MG63 (cell line): ENCODE measurements at places on chromosomes 16 and 17.

DNA sequence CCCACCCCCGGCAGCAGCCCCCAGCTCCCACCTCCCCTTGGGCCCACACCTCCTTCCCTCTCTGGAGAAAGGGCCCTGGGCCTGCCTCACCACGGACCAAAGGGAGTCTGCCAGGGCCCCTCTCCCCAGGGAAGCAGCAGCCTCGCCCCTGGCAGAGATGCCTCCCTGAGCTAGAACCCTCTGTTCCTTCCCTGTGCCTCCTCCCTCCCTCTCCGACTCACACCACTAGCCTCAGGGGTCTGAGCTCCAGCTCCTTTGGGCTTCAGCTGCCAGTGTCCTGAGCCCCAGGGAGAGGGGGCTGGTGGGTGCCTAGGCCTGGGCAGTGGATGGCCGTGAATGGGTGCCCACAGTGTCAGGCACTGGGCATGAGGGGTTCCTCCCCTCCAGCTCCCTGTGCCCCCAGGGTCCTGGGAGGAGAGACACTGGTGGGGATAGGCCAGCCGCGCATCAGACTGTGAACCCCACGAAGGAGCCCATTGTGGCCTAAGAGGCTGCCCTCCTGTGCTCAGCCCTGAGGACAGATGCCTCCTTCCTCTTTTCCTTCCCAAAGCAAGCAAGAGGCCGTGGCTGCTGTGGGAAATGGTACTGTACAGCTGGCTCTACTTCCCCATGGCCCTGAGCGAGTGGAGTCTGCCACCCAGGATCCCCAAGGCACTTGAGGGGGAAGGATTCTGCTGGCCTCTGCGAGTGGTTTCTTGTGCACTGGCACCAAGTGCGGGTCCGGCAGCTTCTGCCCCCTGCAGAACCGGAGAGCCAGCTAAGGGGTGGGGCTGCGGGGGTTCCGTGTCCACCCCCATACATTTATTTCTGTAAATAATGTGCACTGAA, 20.7 kb downstream of the MMP15 start:
- DNase-seq: no peak

DNA sequence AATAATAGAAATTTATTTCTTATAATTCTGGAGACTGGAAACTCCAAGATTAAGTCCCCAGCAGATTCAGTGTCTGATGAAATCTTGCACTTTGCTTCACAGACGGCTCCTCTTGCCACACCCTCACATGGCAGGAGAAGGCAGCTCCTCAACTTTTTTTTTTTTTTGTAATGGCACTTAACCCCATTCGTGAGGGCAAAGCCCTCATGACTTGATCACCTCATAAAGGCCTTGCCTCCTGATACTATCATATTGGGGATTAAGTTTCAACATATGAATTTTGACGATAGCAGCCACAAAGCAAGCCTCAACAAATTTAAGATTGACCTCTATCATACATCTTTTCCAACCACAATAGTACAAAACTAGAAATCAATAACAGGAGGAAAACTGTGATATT, 42.3 kb upstream of the CDYL2 start:
- no peak for DNase-seq

- no peak for DNase-seq
Measured at GRCh38 chr16:71276589-71277334, 12.4 kb downstream of the CMTR2 start.

- DNase-seq: no peak
Measured at GRCh38 chr17:21077281-21077680, 34.5 kb upstream of the USP22 start.

DNA sequence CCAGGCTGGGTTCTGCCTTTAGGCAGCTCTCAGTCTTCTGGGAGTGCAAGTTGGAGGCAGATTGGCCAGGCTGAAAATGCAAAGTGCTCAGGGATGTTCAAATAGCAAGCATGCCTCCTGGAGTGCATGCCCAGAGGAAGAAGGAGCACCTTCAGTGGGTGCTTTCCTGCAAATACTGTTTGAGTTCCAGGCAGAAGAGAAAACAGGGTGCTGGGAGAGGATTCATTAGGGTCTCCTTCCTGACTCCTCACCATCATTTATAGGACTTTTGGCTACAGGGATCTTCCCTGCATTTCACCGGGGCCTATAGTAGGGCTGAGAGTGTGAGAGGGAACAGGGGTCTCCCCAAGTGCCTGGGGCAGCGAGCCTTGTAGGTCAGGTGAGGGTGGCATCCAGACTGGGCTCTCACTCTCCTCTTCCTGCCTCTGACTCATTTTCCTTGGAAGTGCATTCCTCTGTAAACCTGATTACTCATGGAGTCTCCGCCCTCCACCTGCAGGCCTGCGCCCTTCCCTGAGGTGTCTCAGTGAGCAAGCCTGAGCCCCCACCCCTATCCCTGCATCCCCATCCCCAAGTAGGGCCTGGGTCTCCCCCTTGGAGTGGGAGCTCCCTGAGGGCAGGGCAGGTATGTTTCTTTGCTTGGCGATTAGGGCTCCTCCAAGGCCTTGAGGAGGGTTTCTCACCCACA, 17.1 kb upstream of the TNS4 start:
- DNase-seq: peak; percentile 28

- no peak for DNase-seq
Measured at GRCh38 chr17:75308732-75309629, 19.7 kb upstream of the SLC25A19 start.

DNA sequence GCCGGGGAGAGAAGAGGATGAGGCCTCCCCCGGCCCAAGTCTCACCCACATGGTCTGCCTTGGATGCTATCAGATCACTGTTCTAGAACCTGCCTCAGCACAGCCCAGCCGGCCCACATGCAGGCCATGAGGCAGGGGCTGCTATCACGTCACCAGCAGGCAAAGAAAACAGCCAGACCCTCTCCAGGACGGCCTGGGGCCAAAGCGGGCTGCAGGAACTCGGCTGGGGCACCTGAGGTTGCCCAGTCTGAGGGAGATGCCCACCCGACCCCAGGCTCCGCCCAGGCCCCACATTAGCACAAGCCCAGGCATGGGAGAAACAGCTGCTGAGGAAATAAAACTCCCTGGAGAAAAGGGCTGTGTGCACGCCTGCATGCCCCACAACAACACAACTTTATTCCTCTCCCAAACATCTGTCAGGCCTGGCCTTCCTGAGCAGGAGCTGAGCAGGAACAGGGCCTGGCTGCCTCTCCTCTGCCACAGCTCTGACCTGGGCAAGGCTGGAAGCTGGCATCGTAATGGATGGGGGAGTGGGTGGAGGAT, 6.7 kb upstream of the SMIM5 start:
- DNase-seq: no peak

- DNase-seq: no peak
Measured at GRCh38 chr16:81224824-81225223, 13.7 kb upstream of the BCO1 start.

GRCh38 chr17:32795339-32795979, 81.5 kb downstream of the MYO1D start:
- no peak for DNase-seq

GRCh38 chr17:43888548-43888947, 18.8 kb downstream of the MPP2 start:
- no peak for DNase-seq

DNA sequence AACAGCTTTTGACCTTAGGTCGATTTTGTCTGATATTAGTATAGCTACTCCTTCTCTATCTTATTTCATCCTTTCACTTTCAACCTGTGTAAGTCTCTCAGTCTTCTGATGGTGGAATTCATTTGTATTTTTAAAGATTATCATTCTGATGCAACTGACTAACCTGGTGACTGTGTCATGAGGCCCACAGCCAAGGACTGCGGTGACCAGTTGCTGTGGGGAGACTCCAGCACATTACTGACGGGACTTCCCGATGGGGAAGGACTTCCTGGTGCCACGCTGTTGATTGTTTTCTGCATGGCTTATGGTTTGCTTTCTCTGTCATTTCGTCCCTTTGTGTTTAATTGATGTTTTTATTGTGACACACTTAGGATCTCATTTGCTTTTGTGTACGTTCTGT, 34.2 kb downstream of the RMI2 start:
- peak; percentile 75 for DNase-seq

DNA sequence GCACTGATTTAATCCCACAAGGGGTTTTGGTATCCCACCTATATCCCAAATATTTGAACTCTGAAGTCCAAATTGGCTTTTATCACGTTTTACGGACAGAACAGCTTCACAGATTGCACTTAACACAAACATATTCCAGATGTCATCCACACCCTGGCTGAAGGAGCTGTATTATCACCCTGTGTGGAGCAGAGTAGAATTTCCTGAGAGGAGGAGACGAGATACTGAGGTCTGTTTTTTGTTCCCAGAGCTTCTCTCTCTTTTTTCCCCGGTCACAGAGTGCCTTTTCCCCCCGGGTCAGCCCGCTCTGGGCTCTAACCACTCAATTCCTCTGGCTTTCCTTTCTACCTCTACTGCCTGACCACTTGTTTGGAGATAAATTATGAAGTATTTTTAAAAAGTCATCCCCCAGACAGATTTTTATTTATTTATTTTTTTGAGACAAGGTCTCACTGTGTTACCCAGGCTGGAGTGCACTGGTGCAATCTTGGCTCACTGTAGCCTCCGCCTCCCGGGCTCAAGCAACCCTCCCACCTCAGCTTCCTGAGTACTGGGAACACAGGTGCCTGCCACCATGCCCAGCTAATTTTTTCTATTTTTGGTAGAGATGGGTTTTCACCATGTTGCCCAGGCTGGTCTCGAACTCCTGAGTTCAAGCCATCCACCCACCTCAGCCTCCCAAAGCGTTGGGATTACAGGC, 30.7 kb downstream of the DNAH2 start:
- DNase-seq: no peak

DNA sequence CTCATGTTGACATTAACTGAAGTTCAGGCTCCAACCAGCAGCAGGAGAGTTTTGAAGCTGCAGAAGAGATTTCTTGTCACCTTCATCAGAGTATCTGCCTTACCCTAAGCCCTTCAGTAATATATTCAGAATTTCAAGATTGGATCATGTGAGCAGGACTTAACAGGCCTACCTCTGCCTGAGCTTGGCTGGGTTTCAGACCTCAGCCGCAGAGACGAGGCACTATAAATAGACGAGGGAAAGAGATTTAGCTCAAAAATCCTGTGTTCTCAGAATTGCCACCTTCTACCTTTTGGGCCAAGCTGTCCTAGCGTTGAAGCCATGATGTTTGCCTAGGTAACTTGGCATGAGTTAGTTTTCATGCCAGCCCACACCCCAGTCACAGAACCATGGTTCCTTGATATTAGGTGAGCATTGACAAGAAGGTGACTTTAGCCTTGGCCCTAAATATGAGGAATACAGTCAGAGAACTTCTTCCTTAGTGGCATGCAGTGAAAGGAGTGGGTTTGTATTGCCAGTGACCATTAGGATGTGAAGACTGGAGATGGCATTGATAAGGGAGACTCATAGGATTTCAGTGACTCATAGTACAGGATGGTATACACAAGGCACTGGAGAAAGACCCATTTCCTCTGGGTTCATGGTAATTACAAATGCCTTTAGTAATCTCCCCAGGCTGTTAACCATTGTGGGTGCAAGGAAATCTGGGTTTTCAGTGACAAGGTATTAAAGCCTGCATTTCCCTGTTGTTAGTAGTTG, 224.3 kb downstream of the MSI2 start:
- DNase-seq: no peak

DNA sequence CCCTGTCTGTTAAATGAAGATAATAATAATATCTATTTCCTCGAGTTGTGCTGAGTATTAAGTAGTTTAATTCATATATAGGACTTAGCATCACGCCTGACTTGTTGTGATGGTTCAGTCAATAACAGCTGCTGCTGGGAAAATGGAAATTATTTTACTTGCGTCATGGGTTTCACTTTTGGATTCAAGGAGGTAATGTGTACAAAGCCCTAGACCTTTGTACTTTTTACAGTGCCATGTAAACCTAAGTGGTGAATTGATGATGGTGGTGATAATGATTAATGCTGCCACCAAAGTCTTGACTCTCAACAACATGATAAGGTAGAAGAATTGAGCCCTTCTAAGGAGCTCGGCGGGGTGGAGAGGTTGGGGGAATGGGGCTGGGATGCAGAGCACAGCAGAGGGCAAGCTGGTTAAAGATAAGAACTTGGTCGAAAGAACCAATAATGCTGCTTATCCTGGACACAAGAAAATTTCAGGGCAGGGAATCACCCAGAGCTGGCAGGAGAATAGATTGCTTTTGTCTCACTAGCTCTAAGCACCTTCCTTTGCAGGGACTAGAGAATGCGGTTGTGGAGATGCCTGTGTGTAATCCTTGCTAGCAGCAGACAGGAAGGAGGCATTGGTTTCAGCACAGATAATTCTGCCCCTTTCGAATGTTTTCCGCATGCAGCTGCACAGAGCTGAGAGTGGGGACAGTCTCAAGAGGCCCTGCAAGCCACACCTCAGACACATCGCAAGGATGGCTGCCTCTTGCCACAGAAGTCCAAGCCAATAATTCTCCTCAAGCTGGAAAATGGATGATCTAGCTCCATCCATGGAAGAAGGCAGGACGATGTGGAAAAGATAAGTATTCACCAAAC, 187.1 kb downstream of the TMEM114 start:
- DNase-seq: no peak

- DNase-seq: no peak
Measured at GRCh38 chr17:64187093-64187895, 57.4 kb upstream of the ERN1 start.
